Mucosa of descending colon (tissue), 3 donors: ENCODE measurements at places on chromosomes 6 and 20. TPM values are rescaled to one million over a fixed set of nuclear protein-coding genes. Genes with fewer than 3 reads are reported as not detected.

ARMH2 gene
- not detected for total RNA-seq

LINC00237 gene
- not detected for total RNA-seq

CST4 gene
- total RNA-seq = not detected

HTR1E gene
- total RNA-seq = not detected

MOG gene
- total RNA-seq = not detected

COX4I2 gene
- 0.76 TPM for total RNA-seq

SCUBE3 gene
- 0.14 TPM for total RNA-seq

PRDM13 gene
- not detected for total RNA-seq

MAK gene
- total RNA-seq = not detected

IPCEF1 gene
- total RNA-seq = 3.4 TPM

MUC22 gene
- total RNA-seq = not detected

SNAP91 gene
- total RNA-seq = 0.29 TPM

PRR18 gene
- total RNA-seq = 0.13 TPM

STX7 gene
- 51.9 TPM for total RNA-seq
